Cerebellar cortex (tissue), 1 donor: ENCODE measurements at places on chromosomes 2 and 18.
A peak's percentile ranks its signal among the peaks of the same experiment; 100 is the strongest.

DNA sequence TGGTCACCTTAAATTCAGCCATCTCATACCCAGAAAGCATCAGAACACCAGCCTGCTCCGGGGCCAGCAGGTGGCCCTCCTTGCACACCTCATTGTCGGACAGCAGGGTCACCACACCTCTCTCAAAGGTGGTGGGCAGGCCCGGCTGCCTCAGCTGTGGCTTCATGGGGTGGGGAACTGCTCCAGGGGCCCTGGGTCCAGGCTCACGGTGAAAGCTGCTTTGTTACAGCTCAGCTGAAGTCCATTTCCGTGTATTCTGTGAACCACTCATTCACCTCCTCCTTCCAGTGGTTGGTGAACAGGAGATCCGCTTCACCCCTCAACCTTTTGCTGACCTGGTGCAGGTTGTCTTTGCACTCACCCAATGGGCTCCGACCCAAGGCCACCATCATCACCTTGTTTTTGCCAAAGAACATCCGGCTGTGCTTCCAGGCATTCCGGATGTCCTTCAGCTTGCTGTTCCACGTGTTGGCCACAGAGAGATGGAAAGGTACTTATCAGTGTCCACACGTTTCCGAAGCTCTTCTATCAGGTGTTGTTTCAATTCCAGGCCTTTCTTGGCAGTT is 78.6 kb upstream of the LDLRAD4 start:
- no peak for DNase-seq

- no peak for DNase-seq
Measured at GRCh38 chr2:120396861-120397811, 51.2 kb downstream of the INHBB start.

DNA sequence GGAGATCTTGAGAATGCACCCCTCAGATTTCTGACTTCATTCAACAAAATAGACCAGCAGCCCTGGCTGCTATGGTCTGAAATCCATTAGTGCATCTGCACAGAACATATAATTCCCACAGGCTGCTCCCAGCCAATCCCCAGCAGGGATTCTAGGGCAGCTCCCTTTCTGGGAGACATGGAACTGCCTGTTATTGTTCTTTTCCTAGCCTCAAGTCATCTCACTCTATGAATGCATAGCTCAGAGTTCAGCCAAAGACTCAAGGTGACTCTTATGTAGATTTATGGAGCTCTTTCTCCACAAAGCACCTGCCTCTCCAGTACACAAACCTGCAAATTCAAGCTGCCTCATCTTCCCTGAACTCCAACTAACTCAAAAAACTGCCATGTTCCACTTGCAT is 241.9 kb downstream of the WDPCP start:
- no peak for DNase-seq

DNA sequence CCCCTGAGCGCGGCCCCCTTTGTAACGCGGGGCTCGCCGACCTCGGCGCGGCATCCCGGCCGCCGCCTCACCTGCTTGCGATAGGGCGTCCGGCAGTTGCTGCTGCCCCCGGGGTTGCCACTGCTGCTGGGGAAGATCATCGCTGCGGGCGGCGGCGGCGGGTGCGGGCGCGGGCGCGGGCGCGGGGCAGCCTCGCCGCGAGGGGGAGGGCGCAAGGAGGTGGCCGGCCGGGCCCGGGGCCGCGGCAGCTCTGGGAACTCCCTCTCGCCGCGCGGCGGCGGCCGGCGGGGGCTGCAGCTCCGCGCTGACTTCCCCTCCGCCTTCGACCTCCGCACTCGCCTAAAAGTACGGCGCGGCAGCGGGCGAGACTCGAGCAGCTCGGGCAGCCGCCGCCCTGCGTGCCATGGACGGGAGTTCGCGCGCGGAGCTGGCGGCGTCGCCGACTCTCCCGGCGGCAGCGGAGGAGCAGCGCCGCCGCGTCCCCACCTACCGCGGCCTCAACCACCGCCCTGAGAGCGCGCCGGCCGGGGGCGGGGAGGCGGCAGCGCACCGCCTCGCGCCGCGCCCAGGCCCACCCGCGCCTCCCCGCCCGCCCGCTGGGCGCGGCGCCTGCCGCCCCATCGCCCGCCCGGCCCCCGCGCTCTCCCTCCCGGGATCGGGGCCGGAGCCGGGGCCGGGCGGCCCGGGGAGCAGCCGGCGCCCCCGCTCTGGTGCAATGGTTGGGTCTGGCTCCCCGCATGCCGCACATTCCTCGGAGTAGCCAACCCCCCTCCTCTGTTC is 86.0 kb downstream of the RBMS1 start:
- no peak for DNase-seq

DNA sequence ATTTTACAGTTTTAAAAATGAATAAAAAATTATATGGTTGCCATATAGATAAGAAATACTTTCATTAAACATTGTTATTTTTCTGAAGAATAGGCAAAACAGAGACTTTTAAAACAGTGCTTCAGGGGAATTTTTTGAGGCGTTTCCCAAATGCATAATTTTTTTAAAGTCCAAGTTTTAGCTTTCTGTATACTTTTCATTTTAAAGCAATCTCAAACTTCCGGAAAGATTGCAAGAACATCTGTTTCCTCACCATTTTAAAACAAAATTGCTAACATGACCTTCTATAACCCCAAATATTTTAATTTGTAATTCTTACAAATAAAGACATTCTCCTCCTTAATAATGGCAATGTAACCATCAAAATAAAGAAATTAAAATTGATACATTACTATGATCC is 15.1 kb upstream of the MBD2 start:
- DNase-seq = no peak

DNA sequence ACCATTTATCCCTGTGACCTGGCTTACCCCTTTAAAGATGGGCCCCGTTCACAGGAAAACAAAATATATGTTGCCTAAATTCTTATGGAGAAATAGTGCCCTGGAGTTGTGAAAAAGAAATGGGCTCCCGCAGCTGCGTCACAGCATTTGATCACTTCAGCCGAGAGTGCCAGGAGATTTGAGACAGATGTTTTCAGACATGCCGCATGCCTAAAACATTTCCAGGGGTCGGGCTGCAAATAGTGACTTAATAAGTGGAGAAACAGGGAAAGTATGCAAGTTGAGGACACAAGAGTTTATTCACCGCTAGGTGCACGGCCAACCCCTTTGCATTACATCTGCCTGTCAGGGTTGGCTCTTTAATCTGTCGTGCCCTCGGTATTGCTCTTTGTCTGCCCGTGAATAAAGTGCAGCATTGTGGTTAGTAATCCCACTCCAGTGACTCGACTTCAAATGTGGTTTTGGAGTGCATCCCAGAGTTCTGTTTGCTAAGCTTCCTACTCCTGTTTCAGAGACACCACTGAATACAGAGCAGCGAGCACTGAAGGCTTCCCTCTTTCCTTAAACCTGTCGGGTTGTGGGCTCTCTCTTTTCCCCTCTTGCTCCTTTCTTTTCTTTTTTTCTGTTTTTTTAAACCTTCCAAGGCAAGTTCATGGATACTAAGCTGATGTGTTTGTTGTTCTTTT is 187.5 kb downstream of the LTBP1 start:
- DNase-seq = peak; percentile 4

DNA sequence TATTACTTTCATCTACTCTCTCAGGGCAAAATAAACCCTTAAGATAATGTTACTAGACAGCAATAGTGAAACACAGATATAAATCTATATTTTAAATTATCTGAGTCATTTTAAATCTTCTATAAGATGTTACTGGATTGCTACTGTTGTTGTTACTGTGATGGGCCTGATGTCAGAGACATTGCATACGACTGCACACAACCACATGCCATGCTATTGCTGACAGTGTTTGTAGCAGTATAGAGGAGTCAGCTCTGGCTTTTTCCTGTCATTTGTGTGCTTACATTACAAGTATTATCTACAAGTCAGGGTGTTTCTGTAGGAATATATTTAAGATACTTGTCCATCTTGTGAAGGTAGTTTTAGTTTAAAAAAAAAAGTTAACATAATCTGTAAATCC is 63.9 kb downstream of the CCDC148 start:
- peak; percentile 25 for DNase-seq

DNA sequence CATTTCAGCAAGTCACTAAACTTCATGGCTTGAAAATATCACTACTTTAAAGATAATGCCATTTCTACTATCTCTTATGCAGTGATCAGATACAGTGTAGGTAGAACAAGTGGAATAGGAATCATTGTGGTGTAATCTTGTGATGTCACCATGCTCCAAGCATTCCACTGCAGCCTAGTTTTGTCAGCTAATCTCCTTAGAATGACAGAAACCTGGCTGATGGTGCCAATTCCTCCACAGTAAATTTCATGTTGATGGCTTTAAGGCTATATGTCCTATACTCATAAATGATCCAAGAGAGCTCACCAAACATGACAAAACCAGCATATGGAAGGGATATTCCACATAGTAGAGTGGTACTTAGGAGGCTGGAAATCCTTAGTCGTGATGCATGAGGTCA is 184.9 kb downstream of the PDE1A start:
- DNase-seq = peak; percentile 49

- DNase-seq = peak; percentile 27
Measured at GRCh38 chr18:40249390-40250080, 1705.5 kb upstream of the PIK3C3 start.
